Peyer's patch (tissue), 4 donors: ENCODE measurements at places on chromosomes 4 and X.
A peak's percentile ranks its signal among the peaks of the same experiment; 100 is the strongest.

- DNase-seq: no peak
These were observed 19.3 kb upstream of the TADA2B start for GRCh38 chr4:7023901-7024300.

- DNase-seq: no peak
These were observed 1.8 kb downstream of the ACOX3 start for GRCh38 chr4:8438743-8439142.

DNA sequence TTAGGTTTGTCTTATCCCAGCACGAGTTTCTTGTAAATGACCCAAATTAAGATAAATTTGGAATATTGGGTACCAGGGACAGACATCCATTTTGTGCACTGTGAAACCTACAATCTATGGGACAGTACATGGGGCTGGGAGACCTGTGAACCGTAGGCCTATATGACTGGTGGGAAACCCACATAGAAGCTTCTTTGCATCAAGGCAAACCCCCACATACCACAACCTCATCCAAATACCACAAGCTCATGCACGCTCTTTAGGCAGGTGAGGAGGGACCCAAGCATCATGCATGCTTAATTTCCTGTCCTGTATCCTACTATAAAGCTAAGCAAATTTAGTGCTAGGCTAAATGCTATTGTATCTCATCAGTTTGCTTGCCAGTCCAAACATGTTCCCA lies 47.8 kb downstream of the NIPAL1 start:
- no peak for DNase-seq

DNA sequence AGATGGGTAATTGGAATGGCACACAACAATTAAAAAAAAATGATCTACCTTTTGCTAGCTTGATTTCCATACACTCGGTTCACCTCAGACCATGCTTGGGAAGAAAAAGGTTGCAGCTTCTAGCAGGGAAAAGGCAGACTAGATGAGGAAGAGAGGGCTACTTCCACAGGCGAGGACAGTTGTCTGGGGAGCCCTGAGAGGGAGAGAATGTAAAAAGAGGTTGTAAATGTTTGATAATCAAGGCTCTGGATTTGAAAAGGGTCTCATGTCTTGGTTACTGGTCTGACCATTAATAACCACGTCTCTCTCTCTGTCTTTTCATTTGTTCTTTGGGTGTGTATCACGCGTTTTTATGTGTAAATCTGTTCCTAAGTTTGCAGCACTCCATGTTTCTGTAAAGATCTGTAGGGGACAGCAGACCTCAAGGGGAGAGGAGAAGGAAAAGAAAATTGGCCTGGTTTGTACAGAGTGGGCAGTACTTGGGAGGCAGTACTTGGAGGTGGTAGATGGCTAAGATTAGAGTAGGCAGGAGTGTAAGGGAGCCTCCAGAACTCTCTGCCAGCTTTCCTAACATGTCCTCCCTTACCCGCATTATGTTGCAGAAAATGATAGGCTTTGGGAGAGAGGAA lies 750 bp downstream of the ARMCX5 start:
- DNase-seq: no peak

- no peak for DNase-seq
These were observed 107.6 kb upstream of the FAM9B start for GRCh38 chrX:9141496-9141895.

DNA sequence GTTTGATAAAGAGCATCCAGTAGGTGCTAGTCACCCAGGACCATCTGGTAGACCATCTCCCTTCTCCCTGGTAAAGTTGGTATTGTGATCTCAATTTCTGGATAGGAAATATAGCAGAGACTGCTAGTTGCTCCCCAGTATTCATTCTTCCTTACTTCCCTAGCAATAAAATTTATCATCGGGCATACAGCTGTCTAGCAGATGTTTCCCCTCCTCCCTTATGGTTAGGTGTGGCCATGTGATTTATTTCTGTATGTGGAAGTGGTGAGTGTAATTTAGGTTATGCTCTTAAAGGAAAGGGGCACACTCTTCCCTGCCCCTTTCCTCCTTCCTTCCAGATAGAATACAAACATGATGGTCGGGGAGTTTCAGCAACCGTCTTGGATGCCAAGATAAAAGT lies 12.3 kb upstream of the KCND1 start:
- DNase-seq: no peak

DNA sequence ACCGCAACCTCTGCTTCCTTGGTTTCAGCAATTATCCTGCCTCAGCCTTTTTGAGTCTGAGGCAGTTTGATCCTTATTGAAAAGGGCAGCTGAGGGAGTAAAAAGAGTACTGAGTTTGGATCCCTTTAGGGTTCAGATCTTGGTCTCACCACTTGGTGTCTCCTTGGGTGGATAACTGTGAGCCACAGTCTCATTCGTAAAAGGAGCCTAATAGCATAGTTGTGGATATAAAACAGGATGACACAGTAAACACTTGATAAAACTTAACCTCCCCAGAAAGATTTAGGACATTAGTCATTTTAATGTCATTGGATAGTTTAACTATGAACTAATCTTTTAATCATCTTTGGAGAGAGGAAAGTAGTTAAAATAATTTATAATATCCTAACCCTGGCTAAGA lies 173.0 kb downstream of the ANK2 start:
- DNase-seq: no peak

- no peak for DNase-seq
These were observed 100.4 kb downstream of the TMEM164 start for GRCh38 chrX:110103344-110103743.

DNA sequence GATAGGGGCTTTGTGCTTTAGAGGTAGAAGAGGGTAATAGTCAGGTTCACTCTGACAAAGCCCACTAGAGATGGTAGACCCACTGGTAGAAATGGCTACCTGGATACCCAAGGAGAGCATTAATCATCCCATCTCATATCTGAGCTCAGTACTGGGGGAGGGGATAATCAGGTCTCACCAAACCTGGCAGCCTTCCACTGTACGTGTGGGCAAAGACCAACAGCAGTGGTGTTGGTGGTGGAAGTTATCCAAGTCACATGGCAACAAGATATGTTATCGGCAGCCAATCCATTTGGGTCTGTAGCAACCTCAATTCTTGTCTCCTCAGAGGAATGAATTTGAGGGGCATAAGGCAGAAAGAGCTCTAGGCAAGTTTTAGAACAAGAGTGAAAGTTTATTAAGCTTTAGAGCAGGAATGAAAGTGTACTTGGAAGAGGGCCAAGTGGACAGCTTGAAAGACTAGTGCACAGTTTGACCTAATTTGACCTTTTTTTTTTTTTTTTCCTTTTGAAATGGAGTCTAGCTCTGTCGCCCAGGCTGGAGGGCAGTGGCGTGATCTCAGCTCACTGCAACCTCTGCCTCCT lies 67.0 kb upstream of the CXCL13 start:
- DNase-seq: no peak

DNA sequence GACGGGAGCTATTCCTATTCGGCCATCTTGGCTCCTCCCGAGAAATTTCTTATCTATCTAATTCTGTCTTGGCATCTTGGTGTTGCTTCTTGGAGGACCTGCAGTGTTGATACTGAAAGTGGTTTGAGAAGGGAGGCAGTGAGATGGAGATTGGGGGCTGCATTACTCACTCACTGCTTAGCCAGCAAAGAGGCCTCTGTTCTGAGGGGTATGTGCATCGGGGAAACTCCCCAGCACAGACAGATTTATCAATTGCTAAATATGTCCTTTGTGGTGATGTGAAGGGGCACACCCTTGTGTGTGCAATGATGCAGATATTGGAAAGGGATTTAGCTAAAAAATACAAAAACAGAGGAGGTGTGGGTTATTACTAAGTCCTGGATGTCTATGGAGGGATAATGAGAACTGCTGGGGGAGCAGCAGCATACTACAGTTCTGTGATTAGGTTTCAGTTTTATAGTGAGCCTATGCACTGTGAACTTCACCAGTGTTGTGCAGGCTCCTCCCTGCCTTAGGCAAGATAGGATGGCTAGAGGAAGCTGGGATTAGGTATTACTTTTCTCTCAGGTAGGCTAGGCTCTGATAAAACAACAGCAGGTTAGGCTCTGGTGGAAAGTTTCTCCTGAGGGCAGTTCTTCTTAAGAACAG lies 279.0 kb downstream of the HS3ST1 start:
- no peak for DNase-seq

- peak; percentile 100 for DNase-seq
These were observed at the start of gene PPM1K for GRCh38 chr4:88284439-88285234. TSS of gene PPM1K (minus strand) at chr4:88284561. CDS start at chr4:88278583, 5,978 bp downstream.

DNA sequence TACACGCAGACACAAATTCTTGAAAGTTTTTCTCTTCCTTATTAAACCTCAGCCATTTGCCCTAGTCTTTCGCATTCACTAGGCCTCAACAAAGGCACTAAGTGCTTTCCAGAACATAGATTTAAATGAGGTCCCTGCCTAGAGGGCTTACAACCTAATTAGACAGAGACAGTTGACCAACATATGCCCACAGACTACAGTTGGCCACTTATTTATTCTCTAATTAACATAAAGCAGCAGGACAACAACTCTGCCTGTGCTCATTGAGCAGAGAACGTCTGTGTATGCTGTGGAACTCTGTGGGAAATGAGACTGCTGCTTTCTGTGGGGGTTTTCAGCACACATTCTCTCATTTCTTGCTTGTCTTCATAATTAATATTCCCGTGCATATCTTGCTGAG lies 303.0 kb upstream of the TACR3 start:
- DNase-seq: no peak

- DNase-seq: no peak
These were observed 242.4 kb downstream of the EVC2 start for GRCh38 chr4:5465956-5466355.

- DNase-seq: no peak
These were observed 112.7 kb downstream of the BCOR start for GRCh38 chrX:39985071-39985470.

DNA sequence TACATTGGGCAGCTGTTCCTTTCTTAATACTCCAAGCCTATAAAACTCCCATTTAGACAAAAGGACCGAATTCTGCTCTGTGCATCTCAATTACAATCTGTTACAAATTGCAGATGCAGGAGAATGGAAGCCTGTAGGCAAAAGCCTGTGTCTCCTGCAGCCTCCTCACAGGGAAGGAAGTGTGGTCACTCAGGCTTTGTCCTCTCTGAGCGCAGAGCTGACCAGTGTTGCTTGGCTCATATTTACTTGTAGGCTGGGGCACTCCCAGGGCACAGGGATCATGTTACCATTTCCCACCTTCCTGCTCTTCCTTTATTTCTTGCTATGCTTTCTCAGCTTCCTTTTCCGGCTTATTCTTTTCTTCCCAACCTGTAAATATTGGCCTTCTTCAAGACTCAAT lies 15.7 kb downstream of the SUPT20HL2 start:
- no peak for DNase-seq

DNA sequence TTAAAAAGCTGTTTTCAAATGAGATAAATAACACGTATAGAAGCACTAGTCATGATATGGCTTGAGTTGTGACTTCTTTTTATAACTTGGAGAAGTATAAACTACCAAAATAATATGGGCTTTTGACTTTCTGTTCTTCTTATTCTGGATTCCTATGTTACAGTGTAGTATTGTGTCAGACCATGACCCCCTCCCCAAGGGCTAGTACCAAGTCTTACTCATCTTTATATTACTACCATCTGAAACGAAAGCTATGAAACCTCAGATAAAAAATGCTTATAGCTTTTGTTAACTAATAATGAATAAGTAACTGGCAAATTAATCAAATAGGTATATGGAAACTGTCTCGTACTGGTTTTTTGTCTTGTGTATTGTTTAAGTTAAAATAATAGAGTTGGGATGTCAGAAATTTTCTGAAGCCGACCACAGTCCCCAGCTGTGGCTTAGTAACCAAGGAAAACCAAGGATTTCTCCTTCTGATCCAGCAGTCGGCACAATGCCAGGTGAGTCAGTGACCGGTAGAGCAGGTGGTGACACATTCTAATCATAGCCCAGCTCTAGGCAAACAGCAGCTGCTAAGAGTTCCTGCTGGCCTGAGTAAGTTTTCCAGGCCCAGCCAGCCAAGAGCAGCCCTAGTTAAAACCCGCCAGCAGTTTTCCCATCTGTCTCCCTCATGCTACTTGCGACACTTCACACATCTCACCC lies 163.3 kb upstream of the PRDX4 start:
- DNase-seq: peak; percentile 78

GRCh38 chr4:142815834-142816233 lies 30.3 kb downstream of the INPP4B start:
- DNase-seq: no peak

DNA sequence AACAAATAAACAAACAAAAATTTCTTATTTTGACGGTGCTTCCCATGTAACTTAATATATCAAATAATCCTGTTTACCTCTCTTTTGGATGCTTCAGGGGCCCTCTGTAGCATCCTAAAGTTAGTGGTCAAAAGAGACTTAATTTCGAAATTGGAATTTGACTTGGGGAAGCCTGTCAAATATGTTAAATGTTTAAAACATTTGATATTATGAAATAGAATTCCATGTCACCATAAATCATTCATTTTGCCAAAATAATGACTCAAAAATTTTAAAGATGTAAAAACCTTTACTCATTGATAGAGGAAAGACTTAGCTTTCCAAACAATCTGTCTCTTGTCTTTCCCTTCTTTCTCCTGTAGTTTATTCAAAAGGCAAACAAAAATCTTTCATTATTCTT lies 20.6 kb upstream of the TEX13A start:
- DNase-seq: no peak

DNA sequence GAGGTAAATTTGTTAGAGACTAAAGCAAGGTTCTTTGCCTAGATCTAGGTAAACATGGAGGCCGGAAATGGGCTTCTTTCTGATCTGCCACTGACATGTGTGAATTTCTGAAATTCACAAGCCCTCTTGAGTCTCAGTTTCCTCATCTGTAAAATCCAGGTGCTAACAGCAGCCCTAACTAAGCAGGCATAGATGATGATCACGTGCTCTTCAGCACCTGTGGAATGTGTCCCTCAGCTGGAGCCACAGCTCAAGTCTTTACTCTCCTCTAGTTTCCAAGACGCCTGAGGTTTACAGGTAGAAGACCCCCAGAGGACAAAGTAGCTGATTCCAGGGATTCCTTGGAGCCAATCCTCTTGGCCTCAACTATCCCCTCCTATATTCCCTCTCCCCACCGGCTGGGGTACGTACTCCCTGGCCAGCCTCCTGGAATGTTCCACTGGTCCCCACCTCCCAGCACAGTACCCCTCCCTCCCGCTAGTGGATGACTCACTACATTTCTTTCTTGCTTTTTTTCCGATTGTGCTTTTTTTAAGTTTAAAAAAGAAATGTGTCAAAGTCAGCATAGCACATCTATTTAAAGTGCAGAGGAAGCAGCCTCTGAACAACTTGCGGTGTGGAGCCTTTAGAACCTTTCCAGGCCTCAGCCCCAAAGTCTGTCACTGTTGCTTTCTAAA lies 98.4 kb downstream of the PHKA2 start:
- no peak for DNase-seq
